ENCODE measurements at places on chromosomes 3 and 15.

DNA sequence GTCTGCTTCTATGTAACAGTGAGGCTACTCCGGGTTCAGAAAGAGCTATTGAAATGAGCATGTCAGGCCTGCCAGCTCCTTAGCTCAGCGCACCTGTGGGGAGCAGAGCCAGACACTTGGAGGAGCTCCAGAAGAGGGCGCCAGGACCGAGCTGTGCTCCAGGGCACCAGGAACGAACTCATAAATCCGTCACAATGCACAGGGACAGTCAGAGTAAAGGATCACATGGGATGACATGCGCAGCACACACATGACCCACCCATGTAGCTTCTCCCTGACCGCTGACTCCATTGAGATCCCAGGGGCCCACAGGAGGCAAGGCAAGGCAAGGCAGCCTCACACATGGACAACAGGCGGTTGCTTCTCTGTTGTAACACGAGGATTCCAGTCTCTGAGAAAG is 26.0 kb upstream of the GNB5 start:
- no peak for DNase-seq

GRCh38 chr3:142098964-142099363 is 50.4 kb downstream of the TFDP2 start:
- DNase-seq = no peak

GRCh38 chr15:70343961-70344621 is 246.4 kb upstream of the TLE3 start:
- no peak for DNase-seq

DNA sequence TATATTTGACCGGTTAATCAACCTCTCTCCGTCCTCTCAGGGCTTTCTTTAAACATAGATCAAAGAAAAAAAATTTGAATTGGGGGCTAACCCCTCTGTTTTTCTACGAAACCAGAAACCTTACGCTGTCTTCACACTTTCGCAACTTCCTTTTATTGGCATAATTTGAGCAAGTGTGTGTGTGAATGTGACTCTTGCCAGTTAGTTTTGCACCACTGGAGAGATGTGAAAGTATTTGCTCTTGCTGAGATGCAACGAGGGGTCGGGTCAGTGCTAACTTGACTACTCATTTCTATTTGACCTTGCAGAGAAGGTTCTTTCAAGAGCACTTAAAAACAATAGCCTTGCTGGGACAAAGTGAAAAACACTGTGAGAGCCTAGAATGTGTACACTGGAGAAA is 81.2 kb downstream of the FAM43A start:
- no peak for DNase-seq

DNA sequence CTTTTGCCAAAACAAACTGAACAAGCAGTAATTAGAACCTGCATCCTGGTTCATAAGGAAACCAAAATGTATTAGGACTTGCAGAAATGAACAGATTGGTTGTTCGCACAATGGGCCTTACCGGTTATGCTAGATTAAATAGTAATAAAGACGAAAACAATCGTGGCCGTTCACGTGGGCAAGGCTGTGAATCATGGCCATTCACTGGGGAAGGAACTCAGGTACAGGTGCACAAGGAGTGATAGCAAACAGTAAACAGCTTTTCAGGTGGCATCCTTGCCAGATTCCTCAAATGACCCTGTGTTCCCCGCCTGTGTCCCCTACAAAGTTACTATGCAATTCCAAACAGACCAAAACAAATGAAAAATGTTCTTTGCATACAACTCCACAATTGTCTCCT is 8.2 kb downstream of the LRIG1 start:
- DNase-seq = no peak

DNA sequence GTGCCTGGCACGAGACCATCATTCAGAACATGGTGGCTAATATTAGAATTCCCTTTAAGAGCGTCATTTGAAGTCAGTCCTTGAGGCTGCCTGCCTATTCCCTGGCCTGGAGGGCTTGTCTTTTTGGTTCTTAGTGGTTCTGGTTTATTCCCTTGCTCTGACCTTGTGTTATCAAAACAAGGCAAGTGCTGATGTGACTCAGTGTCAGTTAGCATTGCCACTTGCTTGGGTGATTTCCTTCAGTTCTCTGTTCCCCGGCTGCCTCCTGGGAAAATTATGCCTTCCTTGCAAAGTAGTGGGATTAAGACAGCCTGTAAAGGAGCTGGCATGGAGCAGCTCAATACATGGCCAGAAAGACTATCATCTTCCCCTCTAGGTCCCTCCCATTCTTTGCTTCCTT is 64.6 kb downstream of the EDEM1 start:
- no peak for DNase-seq

GRCh38 chr3:173502983-173503568 is 105.5 kb downstream of the NLGN1 start:
- DNase-seq = no peak

DNA sequence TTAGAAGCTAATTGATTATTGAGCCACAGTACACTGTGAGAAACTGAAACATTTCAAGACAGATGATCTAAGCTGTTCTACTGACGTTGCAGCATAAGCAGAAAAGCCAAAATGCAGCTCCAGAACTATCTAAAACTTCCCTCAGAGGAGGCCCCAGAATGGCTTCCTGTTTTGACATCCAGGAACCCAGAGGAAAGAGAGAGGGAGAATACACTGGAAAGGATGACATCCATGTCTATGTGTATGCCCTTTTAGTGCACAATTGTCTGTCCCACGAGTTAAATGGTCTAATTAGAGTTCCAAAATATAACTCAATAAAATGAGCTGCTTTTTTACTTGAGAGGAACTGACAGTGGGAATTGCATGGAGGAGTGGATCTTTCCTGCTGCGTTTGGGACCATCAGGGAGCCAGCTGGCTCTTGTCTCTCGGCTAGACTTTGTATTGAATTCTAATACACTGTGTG is 688.1 kb downstream of the ZNF385D start:
- DNase-seq = no peak
